ENCODE measurements at places on chromosomes 11 and 22.

GRCh38 chr11:58776891-58777710 is 45.4 kb upstream of the GLYAT start:
- DNase-seq = no peak

DNA sequence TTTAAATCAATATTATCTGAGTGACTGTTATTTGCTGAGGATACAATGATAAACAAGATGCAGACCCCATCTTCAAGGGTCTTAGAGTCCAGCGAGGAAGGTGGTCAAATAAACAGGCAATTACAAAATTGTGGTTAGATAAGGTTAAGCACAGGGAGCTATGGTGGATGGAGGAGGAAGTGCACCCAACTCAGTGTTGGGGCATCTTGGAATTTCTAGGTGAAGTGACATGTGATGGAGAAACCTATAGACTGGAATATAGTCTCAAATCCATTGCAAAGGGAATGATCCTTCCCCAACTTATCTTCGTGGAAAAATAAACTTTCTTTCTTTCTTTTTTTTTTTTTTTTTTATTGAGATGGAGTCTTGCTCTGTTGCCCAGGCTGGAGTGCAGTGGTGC is 3.4 kb upstream of the PTPRJ start:
- DNase-seq = no peak

DNA sequence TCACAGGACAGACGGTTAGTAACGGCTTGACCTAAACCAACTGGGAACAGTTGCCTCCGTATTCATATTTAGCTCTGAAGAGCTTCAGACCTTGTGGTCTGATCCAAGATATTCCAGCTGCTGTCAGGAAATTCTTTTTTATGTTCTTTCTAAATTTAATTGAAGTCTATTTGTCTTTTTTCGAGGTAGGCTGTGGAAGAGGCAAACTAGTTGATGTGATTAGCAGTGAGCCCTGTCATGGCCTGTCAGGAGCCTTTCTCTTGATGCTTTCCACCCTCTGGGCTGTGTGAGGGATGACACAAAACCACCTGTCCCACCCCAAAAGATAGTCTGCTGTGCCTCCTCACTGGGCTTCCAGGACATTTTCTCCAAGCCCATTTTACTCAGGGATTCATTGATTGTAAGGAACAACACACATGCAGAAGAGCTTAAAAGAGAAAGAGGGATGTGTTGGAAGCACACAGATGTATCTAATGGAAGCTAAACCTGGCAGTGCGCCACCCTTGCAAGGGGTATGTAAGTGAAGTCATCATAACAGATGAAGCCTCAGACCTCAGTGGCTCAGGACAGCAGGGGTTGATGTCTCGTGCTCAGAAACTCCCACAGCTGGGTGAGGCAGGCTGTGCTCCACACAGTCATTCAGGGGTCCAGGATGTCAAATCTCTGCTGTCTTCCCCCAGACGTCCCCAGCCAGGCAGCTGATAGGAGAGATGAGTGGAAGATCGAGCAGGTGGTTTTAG is 170.0 kb downstream of the NCAM1 start:
- DNase-seq = no peak

DNA sequence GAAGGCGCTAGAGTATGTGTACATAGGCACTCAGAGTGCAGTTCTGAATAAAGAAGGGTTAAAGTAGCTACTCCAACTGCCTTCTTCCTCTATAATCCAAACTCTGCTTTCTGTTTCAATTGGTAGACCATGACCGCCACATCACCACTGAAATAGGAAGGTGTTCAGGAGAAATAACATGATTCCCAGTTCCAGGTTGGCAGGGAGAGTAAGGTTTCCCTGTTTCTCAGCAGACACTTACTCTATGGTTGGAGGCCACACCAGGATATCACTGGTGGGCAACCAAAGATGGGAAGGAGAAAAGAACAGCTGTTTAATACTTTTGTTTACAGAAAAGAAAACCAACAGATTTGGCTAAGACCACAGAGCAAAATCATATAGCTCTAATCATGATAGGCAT is 37.9 kb downstream of the PAK1 start:
- no peak for DNase-seq

DNA sequence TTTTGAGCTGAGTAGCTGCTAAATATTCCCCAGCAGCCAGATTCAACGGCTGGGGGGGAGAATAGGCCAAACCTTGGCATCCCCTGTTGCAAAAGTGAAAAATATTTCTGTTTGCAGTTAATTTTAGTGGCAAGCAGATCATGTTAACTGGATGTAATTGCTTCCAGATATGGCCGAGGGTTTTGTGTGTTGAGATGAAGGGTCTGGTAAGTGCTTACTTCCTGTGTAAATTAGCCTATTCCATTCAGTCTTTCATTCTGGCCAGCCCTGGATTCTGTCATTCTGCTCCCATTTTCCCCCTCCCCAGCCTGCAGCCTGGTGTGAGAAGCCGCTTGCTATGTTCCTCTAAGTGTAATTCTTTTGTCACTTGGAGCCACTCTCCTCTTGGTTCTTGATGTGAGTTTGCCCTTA is 17.4 kb downstream of the ZBTB16 start:
- DNase-seq = no peak

- DNase-seq = no peak
Observed at GRCh38 chr11:128029219-128029722, 558.1 kb downstream of the ETS1 start.

DNA sequence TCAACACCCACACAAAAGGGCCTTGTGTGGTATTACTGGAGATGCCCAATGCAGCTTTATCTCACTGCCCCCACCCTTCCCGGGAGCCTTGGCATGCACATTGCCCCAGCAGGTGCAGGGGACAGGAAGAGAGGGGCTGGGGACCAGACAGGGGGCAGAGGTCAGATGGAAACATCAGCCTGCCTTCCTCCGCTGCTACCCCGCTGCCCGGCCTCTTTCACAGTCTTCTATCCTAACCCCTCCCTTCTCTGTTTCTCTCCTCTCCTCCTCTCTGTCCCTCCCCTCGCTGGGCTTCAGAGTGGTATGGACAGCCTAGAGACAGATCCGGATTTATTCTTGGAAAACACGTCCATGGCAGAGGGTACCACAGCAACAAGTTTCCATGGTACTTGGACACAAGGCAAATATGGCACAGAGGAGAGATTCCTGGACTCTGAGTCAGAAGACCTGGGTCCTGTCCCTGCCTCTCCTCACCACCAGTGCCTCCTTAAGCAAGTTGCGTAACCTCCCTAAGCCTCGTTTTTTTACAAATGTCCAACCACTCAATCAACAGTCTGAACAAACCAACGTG is 8.3 kb upstream of the IGSF9B start:
- DNase-seq = no peak

- no peak for DNase-seq
Observed at GRCh38 chr11:61098778-61099177, 3.5 kb upstream of the CD5 start.

GRCh38 chr11:117966908-117967307 is 19.3 kb upstream of the IL10RA start:
- DNase-seq = no peak
